Type B pancreatic cell (in vitro differentiated cells): ENCODE measurements at places on chromosomes 16 and 17. TPM values are rescaled to one million over a fixed set of nuclear protein-coding genes. Genes with fewer than 3 reads are reported as not detected.
A peak's percentile ranks its signal among the peaks of the same experiment; 100 is the strongest.

GRCh38 chr17:63282455-63282854 lies 163.7 kb downstream of the CYB561 start:
- no peak overlapping the region for H3K4me3 ChIP-seq
- H3K36me3 ChIP-seq, result peaks cover 41% of the 10 kb centered on the region
- no peak overlapping the region for H3K27ac ChIP-seq
- DNase-seq, result no peak
- no peaks in the 10 kb centered on the region for H3K27me3 ChIP-seq

- no peak overlapping the region for H3K4me3 ChIP-seq
- peaks cover 22% of the 10 kb centered on the region for H3K36me3 ChIP-seq
- no peak overlapping the region for H3K27ac ChIP-seq
- DNase-seq, result no peak
- H3K27me3 ChIP-seq, result no peaks in the 10 kb centered on the region
Measured at GRCh38 chr17:47131761-47132160, 57.3 kb downstream of the CDC27 start.

DNA sequence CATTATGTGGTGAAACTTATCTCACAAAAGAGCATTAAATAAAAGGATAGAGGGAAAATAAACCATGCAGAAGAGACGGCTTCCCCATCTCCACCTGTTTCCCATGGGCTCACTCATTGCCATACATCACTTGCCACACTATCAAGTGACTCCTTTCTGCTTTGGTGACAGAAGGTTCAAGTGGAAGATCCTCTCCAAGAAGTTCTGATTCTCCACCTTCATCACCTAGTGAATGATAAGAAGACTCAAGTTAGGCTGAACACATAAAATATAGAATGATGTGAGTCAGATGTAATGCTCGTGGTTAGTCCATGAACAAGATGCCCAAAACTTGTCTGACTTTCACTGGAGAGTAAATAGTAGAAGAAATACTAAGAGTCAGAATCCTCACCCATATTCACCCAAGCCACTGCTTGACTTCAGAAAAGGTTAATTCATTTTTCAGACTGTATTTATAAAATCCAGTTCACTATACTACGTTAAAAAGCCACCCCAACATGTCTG lies 100.1 kb upstream of the TOB1 start:
- H3K27me3 ChIP-seq, result no peaks in the 10 kb centered on the region
- no peak overlapping the region for H3K4me3 ChIP-seq
- no peak overlapping the region for H3K27ac ChIP-seq
- DNase-seq, result no peak
- H3K36me3 ChIP-seq, result peaks cover 31% of the 10 kb centered on the region
- H3K4me1 ChIP-seq, result no peaks in the 10 kb centered on the region

GRCh38 chr17:65243838-65244625 lies 106.9 kb downstream of the RGS9 start:
- peak; percentile 49 for DNase-seq
- H3K27ac ChIP-seq, result peak overlapping the region; percentile 48
- H3K27me3 ChIP-seq, result peaks cover 10% of the 10 kb centered on the region

Gene SPOP
- 50.5 and 67.7 TPM in 2 replicates for total RNA-seq

Gene PMFBP1
- 2.6 and 3.8 TPM in 2 replicates for total RNA-seq
